ENCODE measurements at places on chromosomes 4 and X.

DNA sequence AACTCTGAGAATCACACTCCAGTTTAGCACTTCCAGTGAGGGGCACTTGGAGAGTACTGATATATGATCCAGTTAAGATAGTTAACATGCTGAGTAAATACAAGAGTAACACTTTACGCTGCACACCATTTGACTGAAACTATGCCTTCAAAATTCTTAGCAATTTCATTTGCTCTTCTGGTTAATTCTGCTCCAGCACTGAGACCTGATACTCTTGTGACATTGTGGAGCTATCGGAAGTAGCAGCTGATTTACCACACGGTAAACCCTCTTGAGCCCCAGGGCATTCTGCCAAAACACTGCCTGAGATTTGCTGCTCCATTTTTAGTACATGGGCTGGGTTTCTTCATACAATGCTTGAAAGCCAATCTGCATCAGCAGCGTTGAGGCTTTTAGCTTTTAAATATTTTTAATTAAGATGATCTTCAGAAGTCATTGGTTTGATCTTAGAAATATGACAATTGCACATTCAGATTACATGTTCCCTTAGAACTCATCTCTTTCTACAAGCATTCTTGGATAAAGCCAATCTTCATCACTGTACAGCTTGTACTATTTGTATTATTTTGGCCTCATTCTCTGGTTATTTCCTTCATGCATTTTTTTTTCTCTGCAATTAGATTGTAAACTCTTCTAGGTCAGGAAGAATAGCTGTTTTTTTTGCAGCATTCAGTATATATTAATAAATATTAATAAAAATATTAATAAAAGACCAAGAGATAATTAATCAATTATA lies 67.8 kb upstream of the ETNPPL start:
- DNase-seq: no peak

GRCh38 chr4:108060686-108061321 lies 71.1 kb downstream of the HADH start:
- no peak for DNase-seq

GRCh38 chrX:73831500-73831899 lies 268.5 kb downstream of the CHIC1 start:
- DNase-seq: no peak

DNA sequence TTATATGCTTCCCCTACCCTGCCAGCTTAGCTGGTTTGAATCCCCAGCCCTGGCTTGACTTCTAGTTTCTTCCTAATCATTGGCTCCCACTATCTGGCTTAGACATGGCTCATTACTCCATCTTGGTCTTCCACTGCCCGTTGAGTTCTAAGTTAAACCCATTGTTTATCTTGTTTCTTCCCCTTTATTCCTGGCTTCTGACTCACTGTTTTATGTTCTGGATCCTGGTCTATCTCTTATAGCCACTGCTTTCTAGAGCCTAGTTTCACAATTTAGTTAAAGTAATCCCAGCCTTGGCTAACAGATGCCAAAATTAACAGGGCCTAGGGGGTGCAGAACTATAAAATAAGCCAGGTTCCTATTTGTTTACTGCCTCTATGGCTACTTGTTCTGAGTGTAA lies 120.9 kb downstream of the ARHGEF9 start:
- DNase-seq: no peak

DNA sequence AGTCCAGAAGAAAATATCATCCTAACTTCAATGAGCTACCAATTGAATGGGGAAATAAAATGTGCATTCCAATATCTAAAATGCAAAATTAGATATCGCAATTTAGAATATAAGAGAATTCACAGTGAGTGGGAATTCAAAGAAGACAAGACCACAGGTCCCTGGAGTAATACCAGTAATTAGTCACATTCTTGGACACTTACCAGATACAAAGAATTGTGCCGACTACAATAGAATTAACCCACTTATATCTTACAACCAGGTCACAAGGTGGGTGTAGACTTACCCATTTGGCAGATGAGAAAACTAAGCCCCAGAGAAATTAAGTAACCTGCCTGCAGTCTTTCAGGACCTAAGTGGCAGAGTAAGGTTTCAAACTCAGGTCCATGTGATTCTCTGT lies 84.3 kb upstream of the C1QTNF7 start:
- DNase-seq: no peak

DNA sequence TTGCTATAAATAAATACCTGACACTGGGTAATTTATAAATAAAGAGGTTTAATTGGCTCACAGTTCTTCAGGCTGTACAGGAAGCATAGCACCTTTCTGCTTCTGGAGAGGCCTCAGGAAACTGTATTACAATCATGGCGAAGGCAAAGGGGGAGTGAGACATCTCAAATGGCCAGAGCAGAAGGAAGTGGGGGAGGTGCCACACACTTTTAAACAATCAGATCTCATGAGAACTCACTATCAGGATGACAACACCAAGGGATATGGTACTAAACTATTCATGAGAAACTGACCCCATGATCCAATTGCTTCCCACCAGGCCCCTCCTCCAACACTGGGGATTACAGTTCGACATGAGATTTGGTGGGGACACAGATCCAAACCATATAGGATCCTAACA lies 11.7 kb upstream of the TCEAL9 start:
- no peak for DNase-seq

GRCh38 chr4:158189422-158189821 lies 16.6 kb upstream of the GASK1B start:
- no peak for DNase-seq

GRCh38 chr4:118784776-118785175 lies 51.1 kb downstream of the SEC24D start:
- DNase-seq: no peak

- no peak for DNase-seq
These were observed 56.2 kb downstream of the TRIML1 start for GRCh38 chr4:188195389-188195985.

GRCh38 chr4:183321079-183321478 lies 1.0 kb upstream of the CLDN22 start:
- no peak for DNase-seq

- DNase-seq: no peak
These were observed 67.7 kb downstream of the MCF2 start for GRCh38 chrX:139640259-139640658.

DNA sequence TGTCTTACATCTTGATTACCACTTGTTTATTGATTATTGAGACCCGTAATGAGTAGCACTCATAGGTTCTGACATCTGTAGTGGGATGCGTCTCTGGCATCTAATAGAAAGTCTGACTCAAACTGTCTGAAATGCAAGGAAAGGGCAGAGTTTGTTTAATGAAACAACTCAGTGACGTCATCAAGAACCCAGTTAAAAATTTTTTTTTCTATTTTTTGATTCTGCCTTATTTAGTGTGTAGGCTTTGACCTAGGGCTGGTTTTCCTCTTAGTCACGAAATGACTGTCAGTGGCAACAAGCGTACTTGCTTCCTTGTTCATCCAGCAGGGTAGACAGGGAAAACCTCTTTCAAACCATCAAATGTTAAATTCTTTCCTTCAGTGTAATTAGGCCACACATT lies 3.1 kb upstream of the CDKL5 start:
- no peak for DNase-seq

- DNase-seq: peak; percentile 26
These were observed 1.5 kb upstream of the NR3C2 start for GRCh38 chr4:148443512-148444295.

- DNase-seq: no peak
These were observed 104.6 kb downstream of the REELD1 start for GRCh38 chr4:146318894-146319293.

DNA sequence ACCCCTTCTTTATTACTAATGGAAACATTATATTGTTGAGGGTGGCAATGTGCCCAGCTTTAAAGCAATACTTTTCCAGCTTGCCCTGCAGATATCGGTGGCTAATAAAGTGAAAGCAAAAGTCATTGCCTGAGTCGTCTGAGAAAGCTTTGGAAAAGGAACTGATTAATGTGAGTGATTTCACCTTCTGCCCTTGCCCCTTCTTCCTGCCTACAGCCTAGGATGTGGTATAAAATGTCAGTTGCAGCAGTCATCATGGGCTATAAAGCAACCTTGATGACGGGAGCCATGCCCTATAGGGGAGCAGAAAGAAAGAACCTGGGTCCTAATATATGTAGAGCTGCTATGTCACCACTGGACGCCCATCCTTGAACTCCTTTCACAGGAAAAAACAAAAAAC lies 132.4 kb upstream of the USP9X start:
- DNase-seq: no peak

DNA sequence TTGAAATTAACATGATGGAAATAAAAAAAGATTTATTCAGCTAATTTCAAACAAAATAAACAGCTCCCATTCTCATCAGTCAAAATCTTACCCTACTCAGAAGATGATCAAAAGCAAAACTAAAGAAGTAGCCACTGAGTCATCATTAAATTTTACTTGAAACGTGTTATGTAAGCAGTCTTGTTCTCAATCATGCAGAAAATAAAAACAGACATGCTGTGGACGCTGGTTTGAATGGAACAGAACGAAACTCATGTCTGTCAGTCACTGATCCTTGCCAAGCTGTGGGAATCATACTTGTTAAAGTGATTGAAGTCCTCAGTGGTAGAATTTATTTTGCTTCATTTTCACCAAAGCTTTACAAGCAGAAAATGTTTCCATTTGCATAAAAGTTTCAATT lies 77.2 kb upstream of the TLR3 start:
- DNase-seq: no peak

DNA sequence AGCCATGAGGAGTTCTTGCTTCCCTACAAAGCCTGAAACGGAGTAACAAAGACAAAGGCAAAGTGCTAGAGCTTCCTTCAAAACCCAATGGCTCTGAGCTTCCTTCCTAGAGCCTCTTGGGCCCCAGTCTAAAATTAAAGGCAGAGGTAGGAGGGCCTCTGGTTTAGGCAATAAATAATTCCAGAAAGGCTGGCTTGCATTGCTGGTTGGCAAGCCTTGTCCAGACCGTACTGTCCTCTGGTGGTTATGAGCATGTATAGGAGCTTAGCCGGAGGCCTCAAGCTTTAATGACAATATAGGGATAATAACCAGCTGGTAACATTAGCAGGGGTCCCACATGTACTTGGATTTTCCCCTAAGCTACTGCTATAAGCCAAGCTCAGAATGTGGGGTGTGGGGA lies 237.3 kb downstream of the AR start:
- DNase-seq: no peak

GRCh38 chr4:100017637-100018310 lies 67.7 kb upstream of the H2AZ1 start:
- no peak for DNase-seq

DNA sequence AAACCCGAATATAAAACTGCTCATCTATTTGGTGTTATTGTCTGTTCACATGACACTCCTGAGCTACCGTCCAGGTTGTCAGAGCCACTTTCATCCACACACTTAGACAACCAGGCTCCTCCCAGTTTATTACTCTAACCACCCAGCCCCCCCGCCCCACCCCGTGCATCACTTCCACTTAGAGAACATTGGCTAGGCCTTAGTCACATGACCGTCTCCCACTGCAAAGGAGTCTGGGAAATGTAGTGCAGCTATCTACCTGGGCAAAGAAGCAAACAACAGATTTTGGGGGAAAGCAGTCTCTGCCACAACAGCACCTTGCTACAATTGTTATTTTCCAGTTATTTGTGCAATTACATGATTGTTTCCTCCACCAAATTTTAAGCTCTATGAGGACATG lies 57.6 kb upstream of the RBPJ start:
- no peak for DNase-seq

All from endothelial cell (in vitro differentiated cells).